ENCODE measurements at places on chromosomes 5 and 9. TPM values are rescaled to one million over a fixed set of nuclear protein-coding genes. Genes with fewer than 3 reads are reported as not detected.

GRCh38 chr9:91246846-91247245 is 114.9 kb downstream of the AUH start:
- no peak for DNase-seq

- DNase-seq = no peak
Observed at GRCh38 chr9:61673247-61673646, 483.4 kb downstream of the SPATA31A7 start.

GRCh38 chr9:93603011-93603410 is 26.6 kb downstream of the PHF2 start:
- no peak for DNase-seq

The PHF24 gene
- polyA plus RNA-seq = not detected

The FOXD4 gene
- polyA plus RNA-seq = not detected

The ZNF474 gene
- polyA plus RNA-seq = 0.37 TPM

The CTNND2 gene
- not detected for polyA plus RNA-seq

DNA sequence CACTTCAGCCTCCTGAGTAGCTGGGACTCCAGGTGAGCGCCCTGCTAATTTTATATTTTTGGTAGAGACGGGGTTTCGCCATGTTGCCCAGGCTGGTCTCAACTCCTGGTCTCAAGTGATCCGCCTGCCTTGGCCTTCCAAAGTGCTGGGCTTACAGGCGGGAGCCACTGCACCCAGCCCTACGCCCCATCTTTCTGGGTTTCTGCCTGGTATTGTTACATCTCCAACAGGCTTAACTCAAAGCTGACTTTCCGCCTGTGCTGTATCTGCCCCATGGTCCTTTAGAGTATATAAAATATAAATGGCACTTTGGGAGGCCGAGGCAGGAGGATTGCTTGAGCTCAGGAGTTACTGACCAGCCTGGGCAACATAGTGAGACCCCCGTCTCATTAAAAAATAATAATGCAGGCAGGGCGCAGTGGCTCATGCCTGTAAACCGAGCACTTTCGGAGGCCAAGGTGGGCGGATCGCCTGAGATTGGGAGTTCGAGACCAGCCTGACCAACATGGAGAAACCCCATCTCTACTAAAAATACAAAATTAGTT is 36.5 kb upstream of the GLDC start:
- no peak for DNase-seq

GRCh38 chr9:20495098-20495497 is 127.2 kb downstream of the MLLT3 start:
- no peak for DNase-seq

DNA sequence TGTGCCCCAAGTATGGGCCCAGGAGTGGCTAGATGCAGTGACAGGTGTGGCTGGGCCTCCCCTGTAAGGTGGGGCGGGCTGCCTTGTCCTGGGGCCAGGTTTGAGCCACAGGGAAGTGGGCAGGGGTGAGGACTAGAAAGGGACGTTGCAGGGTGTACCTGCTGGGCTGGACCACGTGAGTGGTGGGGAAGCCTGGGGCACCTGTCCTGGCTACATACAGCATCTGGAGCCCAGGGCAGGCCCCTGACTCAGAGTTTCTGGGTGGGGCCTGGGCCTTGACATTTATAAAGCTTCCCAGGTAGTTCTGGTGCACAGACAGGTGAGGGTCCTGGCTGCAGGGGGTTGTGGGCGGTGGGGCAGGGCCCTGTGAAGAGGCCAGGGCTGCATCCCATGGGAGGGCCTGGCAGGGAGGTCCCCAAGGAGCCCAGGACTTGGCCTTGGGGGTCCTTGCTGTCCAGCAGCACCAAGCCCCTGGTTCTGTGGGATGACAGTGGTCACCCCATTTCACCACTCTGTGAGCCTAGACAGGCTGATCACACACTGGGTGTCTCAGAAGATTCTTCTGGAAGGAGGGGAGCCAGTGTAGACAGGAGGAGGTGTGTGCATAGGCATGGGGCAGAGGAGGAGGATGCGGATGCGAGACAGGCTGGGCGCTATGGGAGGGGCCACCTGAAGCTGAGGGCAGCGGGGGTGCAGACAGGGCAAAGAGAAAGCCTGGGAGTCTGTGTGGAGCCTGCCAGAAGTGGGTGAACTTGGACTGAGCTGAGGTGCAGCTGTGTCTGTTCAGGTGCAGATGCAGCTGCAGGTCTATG is 94.0 kb downstream of the PHF2 start:
- DNase-seq = no peak

DNA sequence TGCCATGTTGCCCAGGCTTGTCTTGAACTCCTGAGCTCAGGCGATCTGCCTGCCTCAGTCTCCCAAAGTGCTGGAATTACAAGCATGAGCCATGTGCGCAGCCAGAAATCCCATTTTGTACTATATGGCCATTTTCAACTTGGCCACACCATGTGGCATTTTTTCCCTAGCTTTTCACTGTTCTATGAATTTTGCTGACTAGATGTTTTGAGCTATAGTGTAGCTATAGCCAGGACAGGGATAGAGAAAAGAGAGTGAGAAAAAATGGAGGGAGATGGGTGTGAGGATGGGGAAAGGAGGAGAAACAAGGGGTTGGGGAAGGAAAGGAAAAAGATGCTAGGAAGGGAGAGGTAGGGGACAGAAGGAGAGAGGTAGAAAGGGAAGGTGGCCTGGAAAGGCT is 46.4 kb downstream of the DMXL1 start:
- DNase-seq = no peak

The ADRB2 gene
- polyA plus RNA-seq = 0.63 TPM

The UGCG gene
- 103 TPM for polyA plus RNA-seq
